NCI-H1105 (cell line): ENCODE measurements at places on chromosomes 1 and 21.

- no peak for DNase-seq
These were observed 38.3 kb upstream of the NRDC start for GRCh38 chr1:51916587-51917405.

GRCh38 chr1:33074193-33074945, 6.6 kb upstream of the AZIN2 start:
- no peak for DNase-seq

GRCh38 chr1:79711001-79711431, 704.5 kb upstream of the ADGRL4 start:
- no peak for DNase-seq

- no peak for DNase-seq
These were observed 792.8 kb downstream of the USP25 start for GRCh38 chr21:16522548-16522947.

DNA sequence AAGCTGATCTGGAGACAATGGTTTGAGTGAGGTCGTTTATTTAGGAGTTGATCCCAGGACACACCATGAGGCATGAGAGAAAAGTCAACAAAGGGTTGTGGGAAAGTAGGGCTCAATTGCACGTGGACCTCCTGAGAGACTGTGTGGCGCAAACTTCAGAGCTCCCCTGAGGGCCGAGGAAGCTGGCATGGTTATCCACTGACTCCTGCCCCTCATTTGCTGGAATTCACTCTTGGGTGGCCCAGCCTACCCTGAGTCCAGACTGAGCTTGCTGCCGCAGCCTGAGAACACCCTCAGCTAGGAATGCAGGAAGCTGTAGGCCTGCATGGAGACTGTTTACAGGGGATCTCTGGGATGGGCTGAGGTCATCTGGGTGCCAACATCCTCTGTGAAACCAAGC, 301.0 kb downstream of the RWDD3 start:
- no peak for DNase-seq

DNA sequence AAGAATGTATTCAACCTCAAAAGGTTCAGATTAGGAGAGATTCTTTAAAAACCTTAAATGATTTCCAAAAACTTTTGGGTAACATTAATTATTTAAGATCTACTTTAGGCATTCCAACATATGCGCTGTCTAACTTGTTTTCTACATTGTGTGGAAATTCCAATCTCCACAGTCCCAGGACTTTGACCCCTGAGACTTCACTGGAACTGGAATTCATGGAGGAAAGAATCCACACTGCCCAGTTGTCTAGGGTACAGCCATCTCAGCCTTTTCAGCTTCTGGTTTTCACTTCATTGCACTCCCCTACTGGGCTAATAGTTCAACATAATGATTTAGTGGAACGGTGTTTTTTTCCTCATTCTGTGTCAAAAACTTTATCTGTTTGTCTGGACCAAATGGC, 161.5 kb downstream of the IER5 start:
- no peak for DNase-seq

- DNase-seq = no peak
These were observed 307.0 kb downstream of the ST6GALNAC3 start for GRCh38 chr1:76381450-76382097.

DNA sequence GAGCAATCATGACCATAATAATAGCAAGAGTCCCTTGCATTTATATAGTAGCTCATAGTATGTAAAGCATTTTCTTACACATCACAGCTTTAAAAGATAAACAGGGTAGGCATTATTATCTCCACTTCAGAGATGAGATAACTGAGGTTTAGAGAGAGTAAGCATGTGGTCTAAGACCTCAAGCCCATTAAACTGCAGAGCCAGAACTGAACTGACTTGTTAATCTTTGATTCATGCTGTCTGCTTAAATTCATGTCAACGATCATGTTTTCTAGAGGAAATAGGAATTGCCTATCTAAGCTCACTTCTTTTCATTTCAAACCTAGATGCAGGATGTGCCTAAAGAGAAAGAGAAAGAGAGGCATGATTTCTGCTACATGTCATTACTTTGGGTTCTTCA, 524.8 kb downstream of the PTPRC start:
- no peak for DNase-seq

GRCh38 chr1:243903041-243903440, 53.0 kb upstream of the AKT3 start:
- DNase-seq = no peak

GRCh38 chr1:204574865-204575163, 58.6 kb downstream of the MDM4 start:
- DNase-seq = no peak
